ENCODE measurements at places on chromosomes 7 and 10.

- no peak for DNase-seq
Measured at GRCh38 chr7:135714534-135715009, 13.4 kb downstream of the SLC13A4 start.

DNA sequence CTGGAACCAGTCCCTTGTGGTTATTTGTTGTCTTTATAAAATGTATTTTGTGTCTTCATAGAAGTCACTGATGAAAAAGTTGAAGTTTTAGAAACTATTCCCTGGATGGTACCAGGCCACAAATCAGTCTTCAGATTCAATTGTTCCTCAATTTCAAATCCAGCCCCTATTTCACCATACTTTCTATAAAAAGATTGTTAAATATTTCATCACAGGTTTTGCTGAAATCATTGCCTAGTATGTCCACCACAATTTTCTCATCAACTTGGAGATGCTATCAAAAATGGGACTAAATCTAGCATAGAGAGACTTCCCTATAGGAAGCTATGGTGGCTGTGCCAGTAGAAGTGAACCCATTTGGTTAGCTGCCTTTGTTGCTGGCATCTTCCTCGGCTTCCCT lies 118.5 kb downstream of the RAB18 start:
- no peak for DNase-seq

DNA sequence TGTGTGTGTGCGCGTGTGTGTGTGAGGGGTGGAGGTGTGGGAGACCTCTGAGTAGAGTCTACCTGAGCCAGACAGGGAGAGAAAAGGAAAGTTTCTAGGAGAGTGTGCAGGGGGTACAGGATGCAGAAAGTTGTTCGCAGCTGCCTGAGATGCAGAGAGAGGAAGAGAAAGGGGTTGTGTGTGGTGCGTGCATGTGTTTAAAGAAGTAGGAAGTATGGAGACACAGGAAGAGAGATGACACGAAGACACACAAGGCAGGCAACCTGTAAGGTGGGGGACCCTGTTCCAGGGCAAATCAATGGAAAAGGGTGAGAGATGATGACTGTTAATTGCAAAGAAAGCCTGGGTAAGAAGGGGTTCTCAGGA lies 52.2 kb downstream of the C10orf105 start:
- DNase-seq = no peak

DNA sequence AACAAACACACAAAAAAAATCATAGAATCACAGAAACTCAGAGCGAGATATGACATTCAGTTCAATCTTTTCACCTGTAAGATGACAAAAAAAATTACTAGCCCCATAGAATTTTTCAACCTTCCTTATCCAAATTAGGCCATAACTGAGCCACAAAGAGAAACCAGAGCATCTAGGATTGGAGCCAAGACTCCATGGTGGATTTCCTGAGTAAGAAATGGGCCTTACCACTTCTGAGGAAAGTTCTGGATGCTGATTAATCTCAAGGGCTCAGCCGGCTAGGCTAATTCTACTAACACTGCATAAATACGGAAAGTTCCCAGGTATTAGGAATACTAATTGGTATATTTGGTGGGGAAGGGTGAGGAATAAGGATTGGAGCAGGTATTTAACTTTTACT lies 16.8 kb downstream of the LIPM start:
- no peak for DNase-seq

DNA sequence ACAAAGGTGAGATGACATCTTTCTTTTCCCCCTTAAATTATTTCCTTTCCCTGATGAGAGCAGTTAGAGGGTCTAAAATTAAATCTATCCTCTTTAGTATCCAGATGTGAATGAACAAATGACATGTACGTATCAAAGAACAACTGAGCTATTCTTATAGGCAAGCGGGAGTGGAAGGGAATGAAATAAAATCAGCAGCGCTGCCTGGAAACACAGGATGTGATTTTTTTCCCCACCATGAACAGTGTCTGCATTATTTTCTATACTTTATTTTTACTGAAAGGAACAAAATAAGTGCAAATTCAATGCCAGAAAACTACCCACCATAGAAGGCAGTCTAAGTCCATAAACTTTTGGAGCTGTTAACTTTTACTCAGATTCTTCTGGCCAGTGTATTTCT lies 40.6 kb downstream of the SLC26A4 start:
- DNase-seq = no peak

- DNase-seq = no peak
Measured at GRCh38 chr10:29811751-29812427, 177.1 kb upstream of the SVIL start.

DNA sequence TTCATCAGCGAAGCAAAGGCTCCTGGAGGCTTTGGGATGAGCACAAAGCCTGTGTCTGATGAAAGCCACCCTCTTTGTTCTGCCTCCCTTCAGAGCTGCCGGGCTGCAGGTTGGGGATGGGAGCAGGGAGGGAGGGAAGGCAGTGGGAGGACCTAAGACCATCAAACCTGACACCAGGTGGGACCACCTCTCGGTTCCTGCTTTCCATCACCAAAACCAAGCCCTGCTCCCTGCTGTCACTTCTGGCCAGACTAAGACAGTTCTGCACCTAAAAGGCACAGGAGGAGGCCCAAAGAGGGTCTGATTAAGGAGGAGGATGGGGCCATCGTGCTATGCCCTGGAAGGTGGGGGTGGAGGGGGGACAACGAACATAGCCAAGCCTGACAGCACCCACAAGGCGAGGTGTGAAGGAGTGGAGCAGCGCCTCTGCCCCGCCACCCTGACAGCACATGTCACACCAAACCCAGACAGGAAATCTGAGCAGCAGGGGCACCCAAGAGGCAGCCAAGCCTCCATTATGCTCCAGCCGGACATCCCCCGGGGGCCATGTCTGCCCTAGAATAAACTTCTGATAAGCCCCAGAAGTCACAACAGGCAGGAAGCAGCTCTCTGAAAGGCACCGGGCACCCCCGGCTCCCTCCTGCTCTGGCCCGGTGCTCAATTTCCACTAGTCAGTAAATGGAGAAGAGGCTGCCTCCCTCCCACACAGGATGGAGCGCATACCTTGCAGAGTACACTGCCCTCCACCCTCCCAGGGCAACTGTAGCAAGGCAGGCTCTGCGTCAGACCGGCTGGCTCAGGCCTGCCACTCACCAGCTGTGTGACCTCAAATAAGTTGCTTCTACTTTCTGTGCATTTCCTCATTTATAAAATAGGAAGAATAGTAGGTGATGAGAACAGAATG lies 48.9 kb downstream of the DLG5 start:
- DNase-seq = no peak

GRCh38 chr10:102643336-102644065 lies 778 bp upstream of the TRIM8 start:
- DNase-seq = peak; percentile 69

DNA sequence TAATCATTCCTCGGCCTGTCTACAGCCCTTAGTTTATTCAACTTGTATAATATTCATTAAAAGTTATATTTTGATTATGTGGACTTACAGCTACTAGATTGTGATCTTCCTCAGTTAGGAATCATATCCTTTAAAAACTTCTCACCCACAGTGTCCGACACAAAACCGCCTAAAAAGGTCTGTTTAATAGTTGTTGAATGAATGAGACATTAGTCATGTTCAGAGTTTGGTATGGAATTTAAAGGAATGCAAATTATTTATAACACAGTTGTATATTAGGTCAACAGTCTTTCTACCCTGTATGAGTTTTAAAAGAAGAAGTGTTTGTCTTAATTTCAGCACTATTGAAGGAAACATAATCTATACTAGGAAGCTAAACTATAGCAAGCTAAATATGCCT lies 390.0 kb downstream of the ARL4A start:
- DNase-seq = no peak

DNA sequence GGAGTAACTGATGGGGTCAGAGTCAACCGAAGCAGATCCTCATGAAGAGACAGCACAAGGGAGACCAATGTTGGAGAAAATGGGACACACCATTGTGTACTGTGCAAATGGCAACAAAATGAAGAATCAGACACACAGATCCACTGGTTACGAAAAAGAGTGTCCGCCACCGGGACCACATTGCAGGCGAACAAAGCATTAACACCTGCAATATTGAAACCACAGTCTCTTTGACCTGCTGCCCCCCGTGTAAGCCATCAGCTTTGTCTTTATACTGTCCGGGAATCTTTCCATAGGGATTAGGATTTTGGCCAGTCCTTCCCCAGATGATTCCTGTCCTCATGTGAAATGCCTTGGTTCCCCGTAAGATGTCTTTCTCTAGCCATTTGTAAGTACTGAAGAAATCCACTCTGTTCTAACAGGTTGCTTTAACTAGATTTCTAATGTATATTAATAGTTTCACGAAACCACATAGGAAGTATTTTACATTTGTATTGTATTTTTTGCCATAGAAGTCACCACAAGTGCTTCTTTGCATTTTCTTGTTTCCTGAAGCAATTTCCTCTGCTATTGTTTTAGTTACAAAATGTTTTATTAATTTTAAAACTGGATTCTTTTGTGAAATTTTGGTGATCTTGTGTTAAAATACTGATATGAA lies 140.8 kb upstream of the NFE2L3 start:
- DNase-seq = no peak

DNA sequence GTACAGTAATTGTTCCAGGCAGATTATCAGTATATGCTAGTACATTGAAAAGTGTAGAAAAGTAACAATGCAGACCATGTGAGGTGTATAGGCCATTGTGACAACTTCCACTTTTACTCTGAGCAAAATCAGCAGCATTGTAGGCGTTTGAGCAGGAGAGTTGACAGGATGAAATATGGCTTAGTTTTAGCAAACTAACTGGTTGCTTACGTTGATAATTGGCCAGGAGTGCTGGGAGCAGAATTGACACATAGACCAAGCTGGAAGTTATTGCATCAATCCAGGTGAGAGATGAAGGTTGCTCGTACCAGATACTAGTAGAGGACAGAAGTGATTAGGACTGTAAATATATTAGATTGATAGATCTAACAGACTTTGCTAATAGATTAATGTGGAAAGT lies 46.0 kb downstream of the LCOR start:
- DNase-seq = no peak

GRCh38 chr10:12184165-12184564 lies 11.5 kb downstream of the NUDT5 start:
- no peak for DNase-seq

- no peak for DNase-seq
Measured at GRCh38 chr10:13944823-13945222, 358.1 kb downstream of the PRPF18 start.

- DNase-seq = no peak
Measured at GRCh38 chr7:37483627-37484026, 35.0 kb upstream of the ELMO1 start.

DNA sequence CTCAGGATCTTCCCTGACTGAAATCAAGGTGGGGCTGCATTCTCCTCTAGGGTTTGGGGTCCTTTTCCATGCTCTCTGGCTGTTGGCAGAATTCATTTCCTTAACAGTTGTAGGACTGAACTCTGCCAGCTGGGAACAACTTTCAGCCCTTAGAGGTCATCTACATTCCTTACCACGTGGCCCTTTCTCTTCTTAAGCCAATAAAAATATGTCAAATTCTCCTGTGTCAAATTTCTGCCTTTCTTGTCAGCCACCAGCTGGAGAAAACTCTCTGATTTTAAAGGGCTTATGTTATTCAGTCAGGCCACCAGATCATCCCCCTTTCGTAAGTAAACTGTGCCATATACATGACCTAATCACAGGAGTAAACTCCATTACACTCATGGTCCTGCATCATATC lies 95.3 kb upstream of the IL6 start:
- DNase-seq = no peak

DNA sequence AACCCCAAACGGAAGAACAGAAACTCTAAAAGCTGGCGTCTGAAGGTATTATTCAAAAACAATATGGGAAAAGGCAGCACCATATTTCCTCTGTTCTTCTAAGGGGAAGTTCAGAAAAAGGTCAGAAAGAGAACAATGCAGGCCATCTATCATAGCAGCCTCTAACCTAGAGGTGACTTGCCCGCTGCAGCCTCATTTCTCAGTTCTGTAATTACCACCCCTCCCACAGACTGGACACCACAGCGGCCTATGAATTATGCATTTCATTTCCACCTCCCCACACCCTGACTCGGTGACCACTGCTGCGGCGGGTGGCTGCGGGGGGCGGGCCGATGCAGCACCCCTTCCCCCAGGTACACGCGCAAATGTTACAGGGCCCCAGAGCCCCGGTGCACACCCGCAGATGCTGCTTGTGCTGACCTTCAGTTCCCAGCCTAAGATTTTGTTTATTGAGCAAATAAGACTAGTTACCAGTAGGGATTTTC lies 125.5 kb downstream of the CLEC2L start:
- DNase-seq = no peak

DNA sequence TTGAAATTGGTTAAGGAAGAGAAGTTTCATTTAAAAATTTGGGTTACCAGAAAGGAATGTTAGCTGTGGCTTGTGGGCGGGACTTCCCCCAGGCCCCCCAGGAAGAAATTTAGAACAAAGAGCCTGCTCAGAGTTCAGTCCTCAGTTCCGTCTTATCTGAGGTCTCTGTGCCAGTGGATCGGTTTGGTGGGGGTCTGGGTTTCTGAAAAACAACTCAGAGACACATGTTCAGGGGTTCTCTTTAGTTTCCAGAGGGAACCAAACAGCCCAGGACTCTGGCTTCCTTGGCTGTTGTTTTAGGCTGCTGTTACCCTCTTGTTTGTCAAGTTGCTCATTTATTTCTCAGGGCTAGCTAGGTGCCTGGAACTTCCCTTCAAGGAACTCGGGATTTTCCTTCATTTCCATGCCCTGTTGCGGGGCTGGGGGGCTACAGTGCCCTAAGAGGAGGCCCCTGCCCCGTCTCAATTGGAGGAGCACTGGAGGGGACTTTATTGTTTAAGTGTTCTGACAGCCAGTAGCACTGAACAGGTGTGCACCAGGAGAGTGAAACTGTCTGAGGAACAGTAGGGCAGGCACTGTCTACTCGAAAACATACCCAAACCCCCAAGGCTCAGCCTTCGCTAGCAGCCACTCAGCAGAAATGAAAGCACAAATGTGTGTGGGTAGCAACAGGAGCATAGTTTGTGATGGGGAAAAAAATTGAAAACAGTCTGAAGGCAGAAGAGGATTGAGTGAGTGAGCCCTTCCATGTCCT lies 59.9 kb downstream of the ALOX5 start:
- DNase-seq = no peak

- DNase-seq = no peak
Measured at GRCh38 chr10:59016043-59016442, 160.4 kb upstream of the PHYHIPL start.

DNA sequence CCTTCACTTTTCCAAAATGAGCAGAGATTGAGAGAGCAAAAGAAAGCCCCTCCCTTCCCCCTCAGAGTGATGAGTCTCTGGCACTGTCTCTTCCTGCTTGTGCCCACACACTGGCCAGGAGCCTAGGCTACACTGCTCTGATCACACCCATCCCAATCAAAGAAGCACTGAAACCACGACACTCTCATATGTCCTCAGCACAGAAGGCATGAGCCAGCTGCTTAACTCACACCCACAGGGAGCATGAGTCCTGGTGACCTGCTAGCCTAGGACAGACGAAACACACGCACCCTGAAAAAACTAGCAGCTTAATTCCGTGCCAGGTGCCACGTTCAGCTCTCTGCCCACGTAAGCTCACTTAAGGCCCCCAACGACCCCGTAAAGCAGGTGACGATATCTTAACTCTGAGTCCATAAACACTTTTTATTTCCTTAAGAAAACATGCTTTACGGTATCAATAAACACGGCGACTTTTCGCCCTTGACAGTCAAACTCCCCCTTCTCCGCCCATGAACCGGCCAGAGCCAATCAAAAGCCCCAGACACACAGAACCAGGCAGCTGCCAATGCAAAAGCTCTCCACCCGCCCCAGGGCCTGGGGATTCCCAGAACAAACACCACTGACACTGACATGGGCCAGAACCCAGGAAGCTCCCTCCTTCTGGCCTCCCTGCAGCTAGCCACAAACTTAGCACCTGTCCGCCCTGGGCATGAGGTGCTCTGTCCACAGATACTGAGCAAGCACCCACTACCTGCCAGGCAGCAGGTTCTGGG lies 69.0 kb downstream of the TNRC18 start:
- no peak for DNase-seq
